LoVo (cell line): ENCODE measurements at places on chromosomes 1 and 21.

- DNase-seq = no peak
Measured at GRCh38 chr1:173503391-173503790, 26.3 kb downstream of the PRDX6 start.

DNA sequence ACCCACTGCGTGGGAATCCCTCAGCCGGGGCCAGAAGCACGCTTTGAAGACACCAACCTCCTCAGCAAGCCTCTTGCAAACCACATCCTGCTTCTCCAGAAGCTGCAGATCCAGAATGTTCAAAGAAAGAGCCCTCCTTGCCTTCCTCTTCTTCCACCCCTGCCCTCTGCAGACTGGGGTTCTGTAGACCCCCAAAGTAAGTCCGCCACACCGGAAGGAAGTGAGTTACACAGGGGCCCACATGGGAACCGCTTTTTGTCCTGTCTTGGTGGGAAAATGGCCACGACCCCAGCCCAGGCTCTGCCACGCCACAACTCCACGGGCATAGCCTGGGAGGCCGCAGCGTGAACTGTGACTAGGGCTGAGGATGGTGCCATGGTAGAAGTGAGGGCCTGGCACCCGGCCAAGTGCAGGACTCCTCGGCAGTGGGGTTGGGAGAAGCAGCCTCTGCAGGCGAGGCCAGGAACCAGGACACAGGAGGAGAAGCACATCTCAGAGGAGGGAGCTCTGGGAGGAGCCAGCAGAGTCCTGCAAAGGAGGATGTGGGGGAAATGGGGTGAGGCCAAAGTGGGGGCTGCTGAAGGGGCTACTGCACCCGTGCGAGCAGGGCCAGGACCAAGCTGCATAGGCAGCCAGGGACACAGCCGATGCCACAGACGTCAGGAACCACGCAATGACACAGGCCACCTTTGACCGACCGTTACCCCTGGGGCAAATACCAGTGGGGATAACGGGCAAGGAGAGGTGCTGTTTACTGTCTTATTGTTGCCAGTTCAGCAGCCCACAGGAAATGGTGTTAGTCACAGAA is 30.9 kb downstream of the PDE9A start:
- DNase-seq = no peak

- DNase-seq = no peak
Measured at GRCh38 chr1:199710974-199711373, 316.5 kb upstream of the NR5A2 start.

DNA sequence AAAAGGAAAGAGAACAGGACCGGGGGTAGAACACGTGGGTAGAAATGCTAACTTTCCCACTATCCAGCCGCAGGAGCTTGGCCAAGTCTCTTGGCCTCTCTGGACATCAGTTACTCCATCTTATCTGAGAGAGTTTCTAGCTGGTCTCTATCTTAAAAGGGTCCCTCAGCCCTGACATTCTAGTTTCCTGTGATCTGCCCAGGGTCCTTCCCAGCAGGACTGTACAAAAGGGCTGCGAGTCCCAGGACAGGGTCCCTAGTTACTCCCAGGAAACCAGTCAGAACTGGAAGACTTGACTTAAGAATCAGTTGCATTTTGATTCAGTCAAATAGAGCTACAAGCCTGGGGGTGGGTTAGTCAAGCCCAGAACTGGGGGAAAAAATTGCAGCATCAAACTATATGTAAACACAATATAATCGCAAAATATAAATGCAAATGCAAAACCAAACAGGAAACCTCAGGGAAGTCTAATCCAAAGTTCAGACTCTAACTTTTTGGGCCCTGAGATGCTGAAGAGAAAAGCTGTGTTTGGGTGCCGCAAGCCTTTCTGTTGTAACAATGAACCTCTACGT is 2.9 kb downstream of the ASAP3 start:
- DNase-seq = no peak

- DNase-seq = no peak
Measured at GRCh38 chr1:207850621-207851407, 60.1 kb downstream of the CD34 start.

DNA sequence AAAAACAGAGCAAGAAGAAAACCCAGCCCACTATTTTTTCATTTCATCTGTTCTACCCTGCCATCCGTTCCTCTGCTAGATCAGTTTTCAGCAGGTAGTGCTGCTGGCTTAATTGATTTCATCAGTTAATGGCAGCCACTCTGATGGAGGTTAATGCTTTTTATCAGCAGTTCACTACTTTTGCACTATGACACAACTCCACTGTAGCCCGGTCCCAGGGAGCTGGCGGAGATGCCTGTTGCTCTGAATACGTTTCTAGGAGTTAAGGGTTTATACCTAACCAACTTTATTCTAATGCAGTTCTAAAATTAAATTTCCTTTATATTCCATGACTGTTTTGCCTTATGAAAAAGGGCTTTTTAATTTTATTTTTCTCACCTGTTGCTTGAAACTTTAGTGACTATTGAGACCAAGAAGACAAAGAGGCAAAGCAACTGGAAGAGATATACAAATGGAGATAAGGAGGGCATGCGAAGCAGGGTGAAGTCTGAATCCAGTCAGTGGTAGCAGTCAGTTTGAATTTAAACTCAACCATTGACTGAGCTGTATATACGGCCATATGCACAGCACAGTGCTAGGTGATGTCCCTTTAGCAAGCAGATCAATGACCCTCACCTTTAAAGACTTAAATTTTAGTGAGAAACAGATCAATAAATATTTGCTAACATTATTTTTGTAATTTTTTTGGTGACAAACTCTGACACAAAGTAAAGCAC is 477.9 kb downstream of the LMO4 start:
- DNase-seq = no peak

DNA sequence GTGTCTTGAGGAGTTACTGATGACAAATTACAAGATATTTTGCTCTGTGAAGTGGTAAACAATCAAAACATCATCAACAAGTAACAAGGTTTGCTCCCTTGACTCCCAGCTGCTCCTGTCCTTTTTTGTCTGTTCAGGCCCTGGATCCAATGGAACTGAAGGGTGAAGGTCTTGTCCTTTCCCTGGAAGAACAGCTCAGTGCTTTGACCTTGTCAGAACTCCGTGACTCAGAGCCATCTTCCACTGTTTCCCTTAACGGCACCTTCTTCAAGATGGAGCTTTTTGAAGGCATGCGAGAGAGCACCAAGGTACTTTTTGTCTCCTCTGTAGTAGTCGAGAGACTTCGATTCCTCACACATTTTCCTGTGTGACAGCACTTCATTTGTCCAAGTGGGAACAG is 29.0 kb downstream of the TRIM45 start:
- DNase-seq = no peak

DNA sequence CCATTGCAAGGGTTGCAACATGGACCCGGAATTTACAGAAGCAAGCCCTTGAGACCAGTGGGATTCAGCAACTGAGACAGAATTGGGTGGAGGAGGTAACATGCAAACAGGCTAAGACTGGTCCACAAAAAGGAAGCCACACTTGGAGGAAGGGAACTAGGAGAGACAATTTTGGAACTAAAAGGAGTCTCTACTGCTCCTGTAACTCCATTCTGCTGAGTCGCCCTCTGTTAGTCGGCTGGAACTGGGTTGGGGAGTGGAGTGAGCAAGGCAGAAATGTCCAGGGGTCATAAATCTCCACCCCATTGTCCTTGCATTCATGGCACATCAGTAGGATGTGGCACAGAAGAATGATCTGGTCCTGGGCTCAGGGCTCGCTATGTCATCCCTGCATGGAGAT is 5.1 kb downstream of the LAMB3 start:
- DNase-seq = no peak

- no peak for DNase-seq
Measured at GRCh38 chr1:110125810-110126209, 13.6 kb downstream of the UBL4B start.

- DNase-seq = no peak
Measured at GRCh38 chr1:224482619-224483018, 48.0 kb upstream of the WDR26 start.

- no peak for DNase-seq
Measured at GRCh38 chr1:51679435-51679834, 62.5 kb downstream of the OSBPL9 start.

DNA sequence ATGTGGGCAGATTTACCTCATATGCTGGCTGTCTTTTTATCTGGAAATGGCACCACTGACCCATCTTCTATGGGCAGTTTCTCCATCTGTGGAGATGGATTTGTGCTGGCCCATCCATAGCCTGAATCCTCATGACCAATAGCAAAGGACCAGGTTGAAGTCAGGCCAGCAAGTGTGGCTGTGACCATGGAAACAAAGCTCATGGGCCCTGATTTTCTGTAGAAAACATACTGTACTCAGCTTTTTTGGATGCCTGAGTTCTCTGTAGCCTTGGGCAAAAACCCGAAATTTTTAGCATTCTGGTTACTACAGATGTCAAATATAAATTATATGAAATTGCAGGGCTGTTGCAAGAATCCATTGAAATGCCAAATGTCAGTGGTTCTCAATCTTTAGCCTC is 155.0 kb downstream of the PLXNA2 start:
- no peak for DNase-seq
